ENCODE measurements at places on chromosomes 12 and 14. TPM values are rescaled to one million over a fixed set of nuclear protein-coding genes. Genes with fewer than 3 reads are reported as not detected.

DNA sequence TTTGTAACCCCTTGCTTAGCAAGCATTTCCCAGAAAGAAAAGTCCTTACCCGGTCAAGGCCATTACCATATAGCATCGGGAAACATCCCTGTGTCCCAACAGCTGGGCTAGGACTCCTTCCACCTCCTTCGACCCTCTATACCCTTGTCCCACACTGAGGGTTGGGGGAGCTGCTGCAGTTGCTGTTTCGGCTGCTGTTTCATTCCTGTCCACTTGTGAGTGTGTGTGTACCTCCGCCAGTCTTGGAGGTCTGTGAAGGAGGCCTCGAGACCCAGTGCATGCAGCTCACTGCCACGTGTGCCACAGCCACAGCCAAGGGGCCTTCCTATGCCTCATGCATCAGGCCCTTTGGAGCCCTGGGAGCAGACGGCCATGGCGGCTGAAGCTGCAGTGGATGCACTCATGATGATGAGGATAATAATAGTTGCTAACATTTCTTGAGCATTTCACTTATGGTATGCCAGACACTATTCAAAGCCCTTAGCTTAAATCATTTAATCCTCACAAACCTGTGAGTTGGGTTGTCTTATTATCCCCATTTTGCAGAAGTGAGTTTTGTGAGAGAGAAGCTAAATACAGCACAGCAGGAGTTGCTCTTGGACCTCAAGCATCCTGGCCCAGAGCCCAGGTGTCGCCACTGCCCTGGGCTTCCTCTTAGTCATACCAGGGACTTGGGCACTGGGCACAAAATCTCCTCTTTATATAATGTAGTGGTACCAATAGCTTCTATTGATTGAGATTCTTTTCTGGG is 156.5 kb downstream of the PRKCH start:
- DNase-seq, result no peak

- no peak for DNase-seq
Measured at GRCh38 chr12:66692170-66692569, 13.3 kb upstream of the GRIP1 start.

DNA sequence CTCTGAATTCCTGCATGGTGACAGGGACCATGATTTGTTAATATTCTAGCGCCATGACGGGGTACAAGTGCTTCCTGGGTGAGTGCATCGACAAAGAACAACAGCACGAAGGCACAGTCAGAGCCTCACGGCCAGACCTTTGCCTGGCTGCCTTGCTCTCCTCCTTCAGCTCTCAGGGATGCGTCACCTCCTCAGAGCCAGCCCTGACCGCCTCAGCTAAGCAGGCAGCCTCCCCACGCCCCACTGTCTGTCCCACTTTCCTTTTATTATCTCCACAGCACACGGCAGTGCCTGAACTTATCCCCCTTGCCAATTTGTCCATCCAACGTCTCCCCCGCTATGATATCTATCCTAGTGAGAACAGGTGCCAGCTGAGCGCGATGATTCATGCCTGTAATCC is 16.5 kb upstream of the FZD10 start:
- DNase-seq, result no peak

GRCh38 chr12:20199780-20200179 is 168.6 kb upstream of the PDE3A start:
- DNase-seq, result no peak

- DNase-seq, result no peak
Measured at GRCh38 chr14:44766285-44766684, 195.5 kb downstream of the KLHL28 start.

DNA sequence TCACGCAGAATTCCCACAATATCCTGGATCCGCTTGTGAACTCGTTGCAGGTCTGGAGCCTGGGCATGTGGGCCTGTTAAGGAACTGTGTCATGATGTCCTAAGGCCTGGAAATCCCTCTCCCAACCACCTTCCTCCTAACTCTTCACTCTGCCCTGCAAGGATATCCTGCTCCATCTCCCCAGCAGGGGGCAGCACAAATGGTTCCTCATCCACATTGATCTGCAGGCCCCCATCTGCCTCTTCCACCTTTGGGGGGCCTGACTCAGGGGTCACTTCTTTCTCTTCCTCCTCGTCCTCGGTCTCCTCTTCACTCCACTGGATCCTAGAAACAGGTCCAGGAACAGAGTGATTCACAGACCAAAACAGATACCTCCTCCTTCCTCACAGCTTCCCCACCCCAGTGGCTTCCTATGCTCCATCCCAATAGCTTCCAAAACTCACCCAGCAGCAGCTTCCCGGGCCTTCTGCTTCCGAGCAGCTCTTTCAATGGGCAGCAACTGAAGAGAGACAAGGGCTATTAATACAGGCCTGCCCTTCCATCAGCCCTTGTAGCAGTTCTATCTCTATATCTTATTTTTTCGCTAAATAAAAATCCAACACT is 4.5 kb downstream of the NOP2 start:
- DNase-seq, result no peak

- no peak for DNase-seq
Measured at GRCh38 chr12:63826006-63826585, 18.4 kb upstream of the SRGAP1 start.

DNA sequence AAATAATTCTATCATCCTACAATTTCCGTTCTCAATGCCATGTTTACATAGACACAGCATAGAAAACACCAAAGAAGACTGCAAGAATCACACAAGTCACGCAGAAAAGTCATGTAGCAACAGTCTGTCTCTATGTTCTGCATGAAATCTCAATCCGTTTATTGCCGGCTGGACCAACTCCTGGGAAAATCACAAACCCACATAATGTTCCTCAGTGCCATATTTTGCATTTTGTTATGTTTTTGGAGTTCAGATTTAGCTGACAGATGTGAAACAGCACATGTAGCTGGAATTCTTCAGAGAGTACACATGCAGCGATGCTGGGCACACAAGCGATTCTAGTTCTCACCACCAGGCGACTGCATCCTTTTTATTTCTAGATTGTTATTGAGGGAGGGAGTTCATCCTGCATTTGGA is 193.1 kb downstream of the APAF1 start:
- DNase-seq, result no peak

DNA sequence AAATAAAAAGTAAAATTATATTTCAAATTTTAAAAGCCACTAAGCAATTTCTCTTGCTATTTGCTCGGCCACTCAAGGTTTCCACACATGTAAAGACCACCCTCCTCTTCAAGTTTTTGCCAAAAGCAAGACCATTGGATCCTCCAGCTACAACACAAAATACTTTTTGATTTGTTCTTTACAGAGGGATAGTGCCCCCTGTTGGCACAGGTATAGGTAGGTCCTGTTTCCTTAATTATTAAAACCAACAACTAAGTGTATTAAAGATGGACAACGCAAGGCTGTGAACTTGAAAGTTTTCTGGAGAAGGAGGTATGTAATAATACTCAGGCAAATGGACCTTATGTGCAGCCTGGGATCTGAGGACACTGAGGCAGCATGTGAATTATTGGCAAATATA is 23.8 kb downstream of the ATP6V1D start:
- DNase-seq, result no peak

- no peak for DNase-seq
Measured at GRCh38 chr12:122182887-122183587, at the start of gene LRRC43. TSS of gene LRRC43 (plus strand) at chr12:122183123. CDS start at chr12:122183145, 22 bp downstream.

- DNase-seq, result peak; percentile 66
Measured at GRCh38 chr12:19575337-19576243, 136.3 kb downstream of the AEBP2 start.

DNA sequence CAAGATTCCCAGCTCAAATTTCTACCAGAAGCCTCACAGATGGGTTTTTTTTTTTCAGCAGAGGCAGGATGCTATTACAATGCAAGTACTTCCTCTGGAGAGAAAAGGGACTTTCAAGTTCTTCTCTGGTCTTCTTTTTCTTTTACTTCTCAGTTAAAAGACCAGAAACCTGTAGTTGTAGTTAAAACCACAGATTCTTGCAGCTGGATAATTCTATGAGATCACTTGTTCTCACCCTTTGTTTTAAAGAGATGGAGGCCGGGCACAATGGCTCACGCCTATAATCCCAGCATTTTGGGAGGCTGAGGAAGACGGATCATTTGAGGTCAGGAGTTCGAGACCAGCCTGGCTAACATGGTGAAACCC is 47.6 kb upstream of the OVCH1 start:
- no peak for DNase-seq

- DNase-seq, result no peak
Measured at GRCh38 chr12:81378601-81379285, 300.9 kb downstream of the ACSS3 start.

- no peak for DNase-seq
Measured at GRCh38 chr12:45518291-45519235, 210.9 kb upstream of the ARID2 start.

- DNase-seq, result no peak
Measured at GRCh38 chr12:62516927-62517326, 50.3 kb downstream of the MON2 start.

- no peak for DNase-seq
Measured at GRCh38 chr12:73421832-73422231, 1115.8 kb upstream of the ATXN7L3B start.

DNA sequence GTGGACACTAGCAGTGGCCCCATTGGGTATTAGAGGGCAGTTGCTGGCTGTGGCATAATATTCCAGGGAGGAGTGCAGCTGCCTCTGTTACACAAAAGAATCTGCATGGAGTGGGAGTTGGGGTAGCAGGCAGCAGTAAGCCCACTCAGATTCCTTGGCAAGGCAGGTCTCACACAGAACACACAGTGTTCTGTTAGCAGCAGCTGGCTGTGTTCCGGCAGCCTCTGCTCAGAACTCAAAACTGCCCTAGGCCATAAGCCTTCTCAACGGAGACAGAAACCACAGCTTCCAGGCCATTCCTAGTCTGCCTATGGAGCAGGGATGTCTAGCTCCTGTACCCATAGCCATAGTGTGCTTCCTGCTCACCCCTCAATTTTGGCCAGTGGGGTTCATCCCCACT is 1085.4 kb downstream of the SLC6A15 start:
- DNase-seq, result no peak

DNA sequence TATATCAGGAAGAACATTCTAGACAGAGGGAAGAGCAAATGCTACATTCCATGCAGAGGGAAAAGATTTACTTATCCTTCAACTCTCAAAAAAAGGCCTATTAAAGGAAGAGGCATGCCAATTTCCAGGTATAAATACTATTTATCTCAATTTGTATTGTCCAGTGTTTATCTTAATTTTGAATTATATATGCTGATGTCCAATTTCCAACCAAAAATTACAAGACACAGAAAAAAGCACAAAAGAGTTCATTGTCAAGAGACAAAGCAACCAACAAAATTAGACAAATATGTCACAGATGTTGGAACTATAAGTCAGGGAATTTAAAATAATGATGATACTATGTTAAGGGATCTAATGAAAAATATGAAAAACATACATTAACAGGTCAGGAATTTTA is 286.6 kb upstream of the SFSWAP start:
- no peak for DNase-seq

DNA sequence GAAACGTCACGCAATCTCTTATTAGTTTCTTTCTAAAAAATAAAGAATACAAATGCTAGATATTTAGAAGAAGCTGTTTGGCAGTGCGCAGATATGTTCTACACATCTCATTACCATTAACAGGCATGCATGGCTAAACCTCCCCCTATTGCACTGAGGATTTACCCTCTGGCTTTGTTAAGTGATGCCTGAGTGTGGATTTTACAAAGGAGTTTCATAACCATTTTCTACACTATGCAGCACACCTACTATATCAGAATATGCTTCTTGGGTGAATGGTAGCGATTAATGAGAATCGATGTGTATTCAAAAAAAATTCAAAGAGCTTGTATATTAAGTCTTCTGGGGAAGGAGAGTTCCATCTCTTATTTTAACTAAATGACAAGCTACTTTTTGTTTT is 1.1 kb upstream of the RMST start:
- DNase-seq, result no peak

GRCh38 chr12:6827437-6827911 is 733 bp upstream of the P3H3 start:
- DNase-seq, result peak; percentile 73

DNA sequence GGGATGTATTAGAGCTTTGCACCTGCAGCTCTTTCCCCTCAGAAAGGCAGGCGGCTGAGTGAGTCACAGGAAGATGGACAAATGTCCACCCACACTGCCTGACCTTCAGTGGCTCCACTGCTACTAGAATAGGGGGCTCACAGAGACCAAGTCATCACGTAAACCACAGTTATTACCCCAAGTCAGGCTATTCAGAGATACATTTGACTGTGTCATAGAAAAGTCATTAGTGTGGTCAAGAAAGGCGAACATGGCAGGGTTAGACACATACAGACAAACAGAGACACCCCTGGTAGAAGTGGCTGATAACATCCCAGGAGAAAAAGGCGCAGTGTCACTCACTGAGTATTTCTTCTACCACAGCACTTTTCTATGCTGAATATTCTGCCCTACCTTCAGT is 36.0 kb downstream of the GCH1 start:
- DNase-seq, result no peak

DNA sequence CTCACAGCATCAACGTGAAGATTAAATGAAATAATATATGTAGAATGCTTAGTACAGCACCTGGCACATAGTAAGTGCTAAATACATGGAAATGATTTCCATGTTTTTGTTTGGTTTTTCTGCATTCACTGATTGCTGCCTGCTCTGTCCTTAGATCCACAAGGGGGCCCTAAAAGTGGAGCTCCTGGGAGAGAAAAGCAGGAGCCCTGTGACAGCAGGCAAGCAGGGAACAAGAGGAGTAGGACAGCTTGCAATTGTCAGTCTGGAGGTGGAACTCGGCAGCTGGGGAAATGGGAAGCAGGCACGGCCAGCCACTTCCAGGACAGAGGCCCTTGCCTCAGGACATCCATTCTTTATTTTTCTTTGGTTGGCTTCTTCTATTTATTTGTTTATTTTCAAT is 292.9 kb downstream of the BMP4 start:
- no peak for DNase-seq

GRCh38 chr12:132363661-132364347 is 34.4 kb upstream of the GALNT9 start:
- DNase-seq, result no peak

Gene TEX52
- total RNA-seq, result not detected

Gene DNAJC22
- total RNA-seq, result 1.0 TPM

Gene LARP4
- 77.5 TPM for total RNA-seq

Gene SCN8A
- 2.6 TPM for total RNA-seq

Gene TEDC1
- total RNA-seq, result 4.2 TPM

Gene TPH2
- total RNA-seq, result not detected

Gene BEGAIN
- total RNA-seq, result 3.1 TPM

Gene HAL
- total RNA-seq, result not detected

Gene DEGS2
- total RNA-seq, result 6.5 TPM

Gene CAPZA3
- not detected for total RNA-seq

Gene SLC6A13
- 0.53 TPM for total RNA-seq

Gene IQSEC3
- total RNA-seq, result 1.5 TPM

Gene KRT72
- total RNA-seq, result not detected

Gene LTBP2
- total RNA-seq, result 26.7 TPM

Data from urinary bladder (tissue), 4 donors.